IPS-NIHi11 (cell line): ENCODE measurements at places on chromosomes 11 and 22.

- no peak for DNase-seq
These were observed 198.1 kb upstream of the ARHGAP20 start for GRCh38 chr11:110910384-110910783.

GRCh38 chr22:18970176-18970947 is 34.3 kb upstream of the PRODH start:
- peak; percentile 81 for DNase-seq

DNA sequence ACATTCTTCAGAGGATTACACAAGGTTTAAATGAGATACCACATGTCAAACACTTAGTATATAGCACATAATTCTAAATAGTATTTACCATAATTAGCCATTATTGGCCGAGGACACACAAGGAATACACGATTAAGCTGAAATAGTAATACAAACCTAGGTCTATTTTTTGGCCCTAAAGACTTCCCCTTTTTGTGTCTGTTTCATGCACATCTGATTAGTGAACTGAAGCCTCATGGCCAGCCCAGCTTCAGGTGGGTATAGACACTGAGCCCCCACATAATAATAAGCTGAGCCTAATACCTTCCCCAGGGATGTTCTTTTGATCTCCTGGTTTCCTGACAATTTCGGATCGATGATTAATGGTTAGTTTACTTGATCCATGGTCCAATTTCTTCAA is 2.1 kb downstream of the GLYATL1B start:
- DNase-seq, result no peak

GRCh38 chr22:35611891-35612576 is 5.1 kb downstream of the MB start:
- DNase-seq, result no peak

GRCh38 chr11:65128182-65129145 is 5.9 kb downstream of the SYVN1 start:
- no peak for DNase-seq

GRCh38 chr11:93039531-93040240 is 70.2 kb downstream of the MTNR1B start:
- no peak for DNase-seq

DNA sequence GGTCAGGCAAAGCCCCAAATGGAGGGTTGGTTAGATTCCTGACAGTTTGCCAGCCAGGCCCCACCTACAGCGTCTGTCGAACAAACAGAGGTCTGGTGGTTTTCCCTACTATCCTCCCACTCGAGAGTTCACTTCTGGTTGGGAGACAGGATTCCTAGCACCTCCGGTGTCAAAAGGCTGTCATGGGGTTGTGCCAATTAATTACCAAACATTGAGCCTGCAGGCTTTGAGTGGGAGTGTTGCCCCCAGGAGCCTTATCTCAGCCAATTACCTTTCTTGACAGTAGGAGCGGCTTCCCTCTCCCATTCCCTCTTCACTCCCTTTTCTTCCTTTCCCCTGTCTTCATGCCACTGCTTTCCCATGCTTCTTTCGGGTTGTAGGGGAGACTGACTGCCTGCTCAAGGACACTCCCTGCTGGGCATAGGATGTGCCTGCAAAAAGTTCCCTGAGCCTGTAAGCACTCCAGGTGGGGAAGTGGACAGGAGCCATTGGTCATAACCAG is 4.7 kb upstream of the TTC36 start:
- DNase-seq, result peak; percentile 67

DNA sequence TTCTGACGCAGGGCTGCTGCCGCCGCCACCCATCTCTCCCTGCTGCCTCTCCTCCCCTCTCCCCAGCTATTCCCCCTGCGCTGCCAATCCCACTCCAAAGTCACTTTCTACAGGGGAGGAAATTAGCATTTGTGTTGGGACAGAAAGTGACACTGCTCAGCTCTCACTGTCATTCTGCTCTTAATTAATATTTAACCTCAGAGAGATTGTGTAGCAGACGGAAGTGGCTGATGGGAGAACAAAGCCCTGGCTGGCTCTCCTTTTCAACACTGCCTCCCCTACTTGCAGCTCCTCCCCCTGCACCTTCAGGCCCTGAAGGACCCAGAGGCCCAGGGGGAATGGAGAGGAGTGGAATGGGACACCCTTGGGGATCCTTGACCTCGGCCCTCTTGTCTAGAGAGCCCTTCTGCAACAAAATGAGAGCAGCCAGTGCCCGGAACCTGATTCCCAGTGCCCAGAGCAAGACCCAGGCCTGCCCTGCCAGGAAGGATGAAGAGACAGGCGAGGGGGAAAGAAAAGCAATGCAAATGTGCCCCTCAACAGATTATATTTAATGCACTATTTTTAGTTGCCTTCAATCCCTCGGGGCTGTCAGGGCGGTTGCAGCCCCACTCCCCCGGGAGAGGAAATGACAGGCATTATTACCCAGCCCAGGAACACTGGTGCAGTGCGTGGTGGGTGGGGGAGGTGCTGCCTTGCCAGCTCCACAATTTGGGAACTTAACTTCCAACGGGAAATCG is 14.6 kb upstream of the NRGN start:
- no peak for DNase-seq

GRCh38 chr11:95556011-95556341 is 233.6 kb downstream of the FAM76B start:
- no peak for DNase-seq

DNA sequence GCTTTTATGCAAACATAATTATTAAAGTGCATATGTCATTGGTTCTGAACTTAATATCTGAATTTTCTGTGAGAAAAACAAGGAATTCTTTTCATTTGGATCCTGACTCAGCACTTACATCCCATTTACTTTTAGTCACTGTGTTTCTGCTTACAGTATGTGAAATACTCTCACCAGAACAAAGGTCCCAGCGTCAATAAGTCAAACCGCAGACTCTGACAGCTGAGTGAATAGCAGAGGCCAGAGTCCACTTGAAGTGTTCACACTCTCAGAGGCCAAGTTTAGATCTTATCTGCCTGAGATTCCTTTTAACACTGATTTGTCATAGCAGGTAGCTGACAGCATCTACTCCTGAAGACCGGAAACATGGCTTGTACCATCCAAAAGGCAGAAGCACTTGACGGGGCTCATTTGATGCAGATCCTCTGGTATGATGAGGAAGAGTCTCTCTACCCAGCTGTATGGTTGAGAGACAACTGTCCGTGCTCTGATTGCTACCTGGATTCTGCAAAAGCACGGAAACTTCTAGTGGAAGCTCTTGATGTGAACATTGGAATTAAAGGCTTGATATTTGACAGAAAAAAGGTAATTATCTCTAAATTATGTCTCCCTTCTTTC is 14.6 kb downstream of the BBOX1 start:
- no peak for DNase-seq

DNA sequence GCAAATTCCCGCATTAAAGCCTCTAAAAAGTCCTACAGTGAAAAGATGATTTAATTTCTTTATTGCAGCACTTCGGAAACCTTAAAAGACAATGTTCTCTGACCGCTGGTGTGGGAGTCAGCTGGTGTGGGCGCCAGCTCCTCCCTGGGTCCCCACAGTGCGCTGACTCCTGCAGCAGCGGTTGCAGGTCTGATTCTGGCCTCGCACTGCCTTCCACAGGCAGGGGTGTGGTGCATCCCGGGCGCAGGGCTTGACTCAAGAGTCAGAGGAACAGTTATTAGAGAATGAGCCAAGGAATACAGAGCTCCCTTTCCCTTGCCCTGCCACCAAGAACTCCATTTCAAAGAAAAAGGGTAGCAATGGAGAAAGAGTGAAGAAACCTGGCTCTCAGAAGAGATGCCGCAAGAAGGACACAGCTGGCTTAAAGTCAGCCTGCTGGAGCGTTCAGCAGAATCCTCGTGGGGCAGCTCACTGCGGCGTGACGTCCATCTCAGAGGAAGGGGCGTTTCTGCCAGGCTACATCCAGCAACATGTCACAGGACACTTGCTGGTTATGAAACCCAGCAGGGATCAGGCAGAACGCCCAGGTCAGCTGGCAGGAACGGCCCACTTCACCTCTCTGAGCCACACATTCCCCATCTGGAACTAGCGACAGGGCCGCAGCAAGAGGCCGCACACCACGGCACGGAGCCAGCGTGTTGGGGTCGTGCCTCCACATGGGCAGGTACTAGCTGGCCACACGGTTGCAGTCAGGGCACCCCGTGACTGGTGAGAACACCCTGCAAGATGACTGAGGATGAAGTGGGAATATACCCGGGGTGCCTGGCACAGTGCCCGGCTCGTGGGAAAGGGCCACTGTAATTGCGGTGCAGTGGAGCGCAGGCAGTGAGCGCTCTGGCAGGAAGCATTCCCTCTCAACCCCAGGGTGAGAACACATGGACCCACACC is 18.1 kb upstream of the EFCAB6 start:
- DNase-seq, result no peak
